NCI-H510A treated with DMSO at 0.1 percent for 48 hours (cell line): ENCODE measurements at places on chromosomes 5 and 9.

DNA sequence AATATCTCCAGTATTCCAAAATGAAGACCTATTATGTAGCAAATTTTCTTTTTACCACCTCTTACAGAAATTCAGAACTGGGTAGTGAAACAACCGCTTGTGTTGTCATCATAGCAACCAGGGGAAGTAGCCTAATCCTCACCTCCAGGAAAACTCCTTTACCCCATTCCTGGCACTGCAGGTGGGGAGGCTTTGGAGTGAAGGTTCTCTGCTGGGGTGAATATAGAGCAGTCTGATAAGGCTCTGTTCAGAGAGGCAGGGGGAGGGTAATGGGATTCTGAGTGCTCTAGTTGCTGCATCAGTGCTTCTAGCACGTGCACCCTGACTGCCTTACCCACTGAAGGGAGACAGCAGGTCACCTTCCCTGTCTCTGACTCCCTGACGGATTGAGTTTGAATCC lies 116.2 kb downstream of the MAN2A1 start:
- no peak for DNase-seq

- no peak for DNase-seq
These were observed 2.5 kb downstream of the PTPDC1 start for GRCh38 chr9:94086486-94087345.

DNA sequence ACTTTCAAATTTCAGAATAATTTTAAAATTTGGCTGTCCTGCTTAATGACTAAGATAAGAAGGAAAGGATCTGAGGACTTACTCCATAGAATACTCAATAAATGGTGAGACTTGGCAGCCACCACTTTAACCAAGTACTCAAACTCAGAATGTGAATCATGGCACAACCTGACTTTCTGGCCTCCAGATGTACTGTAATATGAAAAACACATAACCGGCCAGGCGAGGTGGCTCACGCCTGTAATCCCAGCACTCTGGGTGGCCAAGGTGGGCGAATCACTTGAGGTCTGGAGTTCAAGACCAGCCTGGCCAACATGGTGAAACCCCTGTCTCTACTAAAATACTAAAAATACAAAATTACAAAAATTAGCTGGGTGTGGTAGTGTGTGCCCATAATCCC lies 10.0 kb upstream of the MARCHF6 start:
- no peak for DNase-seq

DNA sequence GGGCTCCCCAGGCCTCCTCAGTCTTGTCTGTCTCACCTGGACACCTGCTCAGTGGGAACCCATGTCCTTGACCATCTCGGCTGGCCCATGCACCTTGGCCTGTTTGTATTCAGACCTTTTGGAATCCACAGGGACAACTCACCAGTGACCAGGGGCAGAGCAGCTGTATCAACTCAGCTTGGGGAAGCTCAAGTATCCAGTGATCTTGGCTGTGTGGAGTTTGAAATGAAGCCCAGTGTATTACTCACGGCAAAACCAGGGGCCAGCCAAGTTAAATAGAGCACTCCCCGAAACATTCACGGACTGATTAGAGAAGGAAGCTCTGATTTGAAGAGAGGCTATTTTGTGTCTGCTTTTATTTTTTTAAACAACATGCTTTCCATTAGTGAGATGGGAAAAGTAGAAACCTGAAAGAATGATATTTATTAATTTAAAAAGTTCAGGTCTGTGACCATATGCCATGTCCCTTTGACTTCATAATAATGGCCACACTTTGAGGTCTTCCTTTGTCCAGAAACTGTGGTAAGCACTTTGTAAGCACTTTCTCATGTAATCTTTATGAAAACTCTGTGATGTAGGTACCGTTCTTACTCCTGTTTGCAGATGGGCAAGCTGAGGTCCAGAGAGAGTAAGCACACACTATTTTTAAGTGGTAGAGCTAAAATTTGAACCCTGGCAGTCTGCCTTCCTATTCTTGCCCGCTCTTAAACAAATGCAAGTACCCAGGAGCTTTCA lies 656.5 kb downstream of the BNC2 start:
- DNase-seq = no peak

DNA sequence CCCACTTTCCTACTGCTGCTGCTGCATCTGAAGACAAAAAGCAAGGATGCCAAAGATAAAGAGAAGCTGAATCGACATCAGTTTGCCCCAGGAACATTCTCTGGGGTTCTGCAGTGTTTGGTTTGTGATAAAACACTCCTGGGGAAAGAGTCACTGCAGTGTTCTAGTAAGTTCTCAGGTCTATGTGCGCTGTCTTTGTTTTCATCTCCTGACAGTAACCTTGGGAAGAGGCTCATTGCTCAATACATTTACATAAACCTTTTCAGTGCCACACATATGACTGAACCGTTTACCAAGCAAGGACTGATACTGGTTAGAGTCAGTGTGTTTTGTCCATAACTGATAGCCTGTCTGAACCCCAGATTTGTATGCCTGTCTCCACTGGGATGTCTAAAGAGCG lies 232.1 kb downstream of the ARHGEF28 start:
- DNase-seq = no peak

DNA sequence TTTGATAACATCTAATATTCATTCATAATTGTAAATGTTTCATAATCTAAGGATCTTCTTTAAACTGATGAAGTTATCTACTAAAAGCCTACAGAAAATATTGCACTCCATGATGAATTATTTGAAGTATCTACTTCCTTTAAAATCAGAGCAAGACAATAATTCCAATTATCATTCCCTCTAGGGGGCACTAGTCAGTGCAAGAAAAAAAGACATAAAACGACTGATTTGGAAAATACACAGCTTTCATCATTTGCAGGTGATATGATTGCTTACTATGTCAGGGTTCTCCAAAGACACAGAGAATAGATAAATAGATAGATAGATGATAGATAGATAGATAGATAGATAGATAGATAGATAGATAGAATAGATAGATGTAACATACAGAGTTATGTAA lies 13.5 kb upstream of the GRM6 start:
- DNase-seq = no peak

DNA sequence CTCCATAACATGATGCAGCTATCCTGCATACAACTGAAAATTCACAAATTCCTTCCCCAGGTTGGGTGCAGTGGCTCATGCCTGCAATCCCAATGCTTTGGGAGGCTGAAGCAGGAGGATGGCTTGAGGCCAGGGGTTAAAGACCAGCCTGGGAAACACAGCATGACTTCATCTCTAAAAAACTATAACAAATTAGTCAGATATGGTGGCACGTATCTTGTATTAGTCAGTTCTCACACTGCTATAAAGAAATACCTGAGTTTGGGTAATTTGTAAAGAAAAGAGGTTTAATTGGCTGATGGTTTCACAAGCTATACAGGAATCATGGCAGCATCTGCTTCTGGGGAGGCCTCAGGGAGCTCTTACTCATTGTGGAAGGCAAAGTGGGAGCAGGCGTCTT lies 56.4 kb upstream of the DAPK1 start:
- DNase-seq = no peak

- no peak for DNase-seq
These were observed 1.3 kb downstream of the TNFSF15 start for GRCh38 chr9:114804505-114804904.

- DNase-seq = no peak
These were observed 3.1 kb downstream of the IRX4 start for GRCh38 chr5:1879292-1880263.

GRCh38 chr9:117917873-117918272 lies 213.7 kb downstream of the TLR4 start:
- no peak for DNase-seq

DNA sequence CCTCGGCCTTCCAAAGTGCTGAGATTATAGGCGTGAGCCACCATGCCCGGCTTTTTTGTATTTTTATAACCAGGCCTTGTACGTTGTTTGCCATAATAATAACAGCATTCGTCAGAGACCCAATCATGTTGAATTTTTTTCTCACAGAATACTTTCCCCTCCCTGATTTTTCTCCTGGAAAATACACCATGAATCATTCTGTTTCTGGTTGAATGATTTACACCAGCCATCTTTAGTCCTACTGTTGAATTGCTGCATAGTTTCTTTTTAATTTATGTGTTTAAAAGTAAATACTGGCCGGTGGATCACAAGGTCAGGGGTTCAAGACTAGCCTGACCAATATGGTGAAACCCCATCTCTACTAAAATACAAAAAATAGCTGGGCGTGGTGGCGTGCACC lies 3.5 kb downstream of the CNOT8 start:
- no peak for DNase-seq

DNA sequence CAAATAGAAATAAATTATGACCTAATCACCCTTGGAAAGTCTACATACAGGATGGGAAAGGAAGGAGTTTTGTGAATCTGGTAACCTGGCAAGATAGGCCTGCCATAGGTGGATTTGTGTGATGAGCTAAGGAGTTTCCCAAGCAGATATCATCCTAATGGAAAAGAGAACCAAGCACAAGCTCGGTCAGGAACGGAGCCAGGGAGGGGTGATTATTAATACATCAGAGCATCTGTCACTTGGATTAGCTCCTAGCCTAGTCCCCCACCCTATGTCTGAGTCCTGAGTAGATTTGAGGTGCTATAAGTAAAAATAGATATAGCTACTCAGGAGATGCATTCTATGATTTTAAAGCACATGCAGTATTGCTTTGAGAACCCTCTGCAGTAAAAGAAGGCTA lies 57.3 kb upstream of the SMARCA2 start:
- no peak for DNase-seq

- no peak for DNase-seq
These were observed 36.4 kb downstream of the NXNL2 start for GRCh38 chr9:88571419-88571818.

DNA sequence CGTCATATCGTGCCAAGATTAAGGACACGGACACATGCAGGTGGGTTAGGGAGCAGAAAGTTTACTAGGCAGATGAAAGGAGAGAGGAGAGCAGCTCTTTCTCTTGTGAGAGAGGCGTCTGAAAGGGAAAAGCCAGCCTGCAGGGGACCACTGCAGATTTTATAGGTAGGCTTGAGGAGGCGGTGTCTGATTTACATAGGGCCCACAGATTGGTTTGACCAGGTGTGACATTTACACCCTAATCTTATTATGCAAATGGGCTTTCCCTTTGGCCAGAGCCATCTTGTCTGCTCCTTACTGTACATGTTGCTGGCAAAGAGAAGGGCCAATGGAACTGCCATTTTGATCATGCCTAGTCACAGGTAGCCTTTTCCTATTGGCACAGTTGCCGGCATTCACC lies 137.2 kb upstream of the TAF11L2 start:
- no peak for DNase-seq
